MG63 (cell line): ENCODE measurements at places on chromosomes 13 and 19. TPM values are rescaled to one million over a fixed set of nuclear protein-coding genes. Genes with fewer than 3 reads are reported as not detected.

The CRB3 gene
- not detected in 2 replicates for total RNA-seq

The GZMM gene
- not detected in 2 replicates for total RNA-seq

- peak; percentile 49 for DNase-seq
Observed at GRCh38 chr19:30784850-30785457, 412.8 kb downstream of the ZNF536 start.

DNA sequence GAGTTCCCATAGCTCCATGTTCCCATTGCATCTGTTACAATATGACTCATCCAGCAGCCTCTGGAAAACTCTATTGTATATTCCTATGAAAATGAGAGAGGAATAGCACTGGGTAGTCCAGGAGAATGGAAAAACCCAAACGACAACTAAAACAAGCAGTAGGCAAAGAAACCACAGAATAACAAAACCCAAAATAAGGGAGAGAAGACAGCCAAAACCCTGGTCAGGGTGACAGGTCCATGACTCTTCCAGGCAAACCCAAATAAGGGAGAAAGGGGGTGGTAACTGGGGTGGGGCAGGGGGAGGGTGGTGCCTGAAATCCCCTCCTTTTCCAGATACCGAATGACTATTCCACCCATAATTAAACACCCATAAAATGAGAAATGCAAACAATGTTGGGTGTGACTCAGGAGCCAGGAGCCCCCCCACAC, 4.0 kb upstream of the ZNF8 start:
- peak; percentile 45 for DNase-seq
